Naive thymus-derived CD8-positive, alpha-beta T cell (primary cell): ENCODE measurements at places on chromosomes 5 and 9. TPM values are rescaled to one million over a fixed set of nuclear protein-coding genes. Genes with fewer than 3 reads are reported as not detected.

OBP2B gene
- not detected for total RNA-seq

FBP2 gene
- total RNA-seq, result not detected

DDX4 gene
- total RNA-seq, result not detected

PCDHGA9 gene
- 0.19 TPM for total RNA-seq

CFAP90 gene
- not detected for total RNA-seq

RASGRF2 gene
- 35.9 TPM for total RNA-seq

VCP gene
- 177 TPM for total RNA-seq

PCDHB12 gene
- total RNA-seq, result not detected

PCDHB11 gene
- not detected for total RNA-seq

CCDC192 gene
- total RNA-seq, result not detected

KIF24 gene
- total RNA-seq, result 0.44 TPM

WDR31 gene
- 0.96 TPM for total RNA-seq

FABP6 gene
- not detected for total RNA-seq

FGF1 gene
- total RNA-seq, result not detected

NMUR2 gene
- total RNA-seq, result not detected

CER1 gene
- total RNA-seq, result not detected

DIPK1B gene
- total RNA-seq, result 0.58 TPM

FYB1 gene
- total RNA-seq, result 642 TPM

TMEM252 gene
- total RNA-seq, result not detected

OLFM1 gene
- not detected for total RNA-seq

CRB2 gene
- 0.25 TPM for total RNA-seq

MSX2 gene
- total RNA-seq, result not detected

EQTN gene
- not detected for total RNA-seq

LCN15 gene
- not detected for total RNA-seq

SPINK13 gene
- not detected for total RNA-seq

GRIA1 gene
- total RNA-seq, result not detected
